ENCODE measurements at places on chromosomes 3 and 15.

GRCh38 chr3:30845606-30846005 lies 48.9 kb downstream of the GADL1 start:
- DNase-seq: no peak

- DNase-seq: no peak
Observed at GRCh38 chr15:100681335-100681746, 79.0 kb downstream of the ASB7 start.

- DNase-seq: no peak
Observed at GRCh38 chr3:163450698-163451097, 1627.6 kb downstream of the SI start.

GRCh38 chr3:33428734-33429133 lies 11.5 kb downstream of the UBP1 start:
- no peak for DNase-seq

- no peak for DNase-seq
Observed at GRCh38 chr3:132660811-132661070, 612 bp downstream of the UBA5 start.

DNA sequence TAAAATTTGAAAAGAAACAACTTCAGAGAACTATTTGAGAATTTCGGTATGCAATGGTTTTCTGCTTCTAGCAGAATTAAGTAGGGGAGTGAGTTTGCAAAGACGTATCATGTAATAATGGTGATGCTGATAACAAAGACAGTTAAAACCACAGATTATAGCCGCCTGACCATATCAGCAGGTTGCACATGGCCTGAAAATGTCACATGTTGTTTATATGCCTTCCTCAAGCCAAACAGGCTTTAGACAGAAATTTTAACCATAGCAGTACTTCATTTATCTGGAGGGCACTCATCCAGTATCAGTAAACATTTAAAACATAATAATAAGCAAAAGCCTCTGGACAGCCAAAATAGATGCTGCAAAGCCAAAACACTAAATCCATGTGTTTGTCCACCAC lies 131.7 kb downstream of the RYR3 start:
- DNase-seq: no peak

GRCh38 chr3:77081240-77081661 lies 41.4 kb downstream of the ROBO2 start:
- no peak for DNase-seq

DNA sequence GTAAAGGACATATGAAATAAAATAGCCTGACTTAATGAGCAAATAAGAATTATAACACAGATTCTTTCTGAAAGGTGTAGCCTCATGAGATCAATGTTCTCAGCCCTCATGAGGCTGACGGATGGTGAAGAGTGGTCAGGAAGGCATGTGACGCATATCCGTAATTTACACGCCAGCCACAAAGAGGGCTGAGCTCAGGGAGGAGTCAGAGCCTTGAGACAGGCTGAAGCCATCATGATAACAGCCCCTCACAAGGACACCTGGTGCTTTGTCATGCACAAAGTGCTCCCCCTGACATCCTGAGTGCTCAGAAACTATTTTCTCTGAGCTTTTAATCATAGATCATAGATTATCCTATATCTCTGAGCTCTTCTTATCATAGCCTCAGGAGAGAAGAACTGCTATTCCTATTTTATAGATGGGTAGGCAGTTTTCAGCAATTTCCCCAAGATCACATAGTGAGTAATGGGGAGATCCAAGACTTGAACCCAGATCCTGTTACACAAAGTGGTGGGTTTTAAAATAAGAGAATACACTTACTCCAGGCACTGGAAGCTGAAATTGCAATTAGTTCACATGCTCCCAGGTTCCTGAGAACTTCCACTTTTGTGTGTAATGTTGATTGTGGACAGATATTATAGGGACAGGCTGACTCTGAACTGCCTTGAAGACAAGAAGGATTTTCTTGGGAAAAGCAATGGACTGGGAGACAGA lies 267.1 kb downstream of the RPLP1 start:
- no peak for DNase-seq

GRCh38 chr15:91133511-91133910 lies 33.5 kb downstream of the SV2B start:
- DNase-seq: no peak

DNA sequence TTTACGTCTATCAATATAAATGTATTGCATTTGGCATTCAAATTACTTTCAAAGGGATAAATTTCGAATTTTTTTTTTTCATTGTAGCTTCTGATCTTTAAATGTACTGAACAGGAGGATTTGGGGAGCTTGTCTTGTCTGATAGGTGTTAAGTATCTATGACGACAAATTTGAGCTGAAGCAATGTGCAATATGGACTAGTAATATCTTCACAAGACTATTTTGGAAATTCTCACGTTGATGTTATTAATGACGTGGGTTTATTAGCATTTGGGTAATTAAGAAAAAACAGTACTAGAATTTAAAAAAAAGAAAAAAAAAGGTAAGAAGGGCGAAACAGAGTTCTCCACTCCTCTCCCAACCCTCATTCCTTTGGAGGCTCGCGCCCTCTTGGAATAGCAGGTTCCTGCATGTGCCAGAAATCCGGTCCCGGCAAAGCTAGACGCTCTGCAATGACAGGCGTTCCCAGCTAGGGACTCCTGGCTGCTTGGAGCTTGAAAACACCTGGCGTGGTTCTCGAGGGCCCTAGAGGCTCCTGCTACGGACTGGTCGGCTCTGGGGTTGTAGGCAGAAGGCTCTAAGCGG lies 648 bp upstream of the P2RY1 start:
- no peak for DNase-seq

- no peak for DNase-seq
Observed at GRCh38 chr3:52289747-52290595, 2.3 kb downstream of the GLYCTK start.
